Spleen (tissue), 13 donors: ENCODE measurements at places on chromosomes 2 and 18.

GRCh38 chr2:176079285-176079830 is 4.4 kb downstream of the EVX2 start:
- no peak for DNase-seq

DNA sequence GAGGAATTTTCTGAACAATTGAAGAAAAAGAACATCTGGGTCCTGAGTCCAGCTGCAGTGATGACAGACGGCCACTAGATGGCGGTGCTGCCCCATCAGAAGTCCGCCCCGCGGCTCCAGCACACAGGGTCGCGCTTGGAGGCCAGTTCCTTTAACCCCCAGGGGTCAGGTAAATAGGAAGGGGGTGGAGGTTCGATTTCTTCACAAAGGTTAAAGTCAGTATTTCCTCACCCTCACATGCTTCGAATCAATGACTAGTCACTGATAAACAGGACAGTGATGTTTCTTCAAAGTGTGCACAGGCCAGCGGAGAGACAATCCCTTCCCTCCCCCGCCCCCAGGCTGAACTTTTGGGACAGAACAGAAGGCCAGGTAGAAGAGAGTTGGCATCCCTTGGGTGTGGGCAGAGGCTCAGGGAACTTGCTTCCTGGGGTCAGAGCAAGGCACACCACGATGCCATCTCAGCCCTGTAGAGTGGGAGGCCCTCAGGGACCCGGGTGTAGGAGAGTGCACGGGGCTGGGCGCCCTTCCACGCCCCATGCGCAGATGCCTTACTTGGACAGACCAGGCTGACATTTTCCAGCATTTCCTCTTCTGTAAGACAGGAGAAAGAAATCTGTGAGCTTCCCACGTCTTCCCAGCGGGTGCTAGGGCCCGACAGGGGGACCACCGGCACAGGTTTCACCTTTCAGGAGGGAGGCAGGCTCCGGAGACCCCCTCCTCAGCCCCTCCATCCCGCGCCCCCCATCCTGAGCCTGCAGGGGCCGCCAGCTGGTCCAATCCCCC is 722 bp downstream of the APOB start:
- DNase-seq = peak; percentile 90

- no peak for DNase-seq
Observed at GRCh38 chr2:84704505-84705244, 176.2 kb downstream of the TRABD2A start.

DNA sequence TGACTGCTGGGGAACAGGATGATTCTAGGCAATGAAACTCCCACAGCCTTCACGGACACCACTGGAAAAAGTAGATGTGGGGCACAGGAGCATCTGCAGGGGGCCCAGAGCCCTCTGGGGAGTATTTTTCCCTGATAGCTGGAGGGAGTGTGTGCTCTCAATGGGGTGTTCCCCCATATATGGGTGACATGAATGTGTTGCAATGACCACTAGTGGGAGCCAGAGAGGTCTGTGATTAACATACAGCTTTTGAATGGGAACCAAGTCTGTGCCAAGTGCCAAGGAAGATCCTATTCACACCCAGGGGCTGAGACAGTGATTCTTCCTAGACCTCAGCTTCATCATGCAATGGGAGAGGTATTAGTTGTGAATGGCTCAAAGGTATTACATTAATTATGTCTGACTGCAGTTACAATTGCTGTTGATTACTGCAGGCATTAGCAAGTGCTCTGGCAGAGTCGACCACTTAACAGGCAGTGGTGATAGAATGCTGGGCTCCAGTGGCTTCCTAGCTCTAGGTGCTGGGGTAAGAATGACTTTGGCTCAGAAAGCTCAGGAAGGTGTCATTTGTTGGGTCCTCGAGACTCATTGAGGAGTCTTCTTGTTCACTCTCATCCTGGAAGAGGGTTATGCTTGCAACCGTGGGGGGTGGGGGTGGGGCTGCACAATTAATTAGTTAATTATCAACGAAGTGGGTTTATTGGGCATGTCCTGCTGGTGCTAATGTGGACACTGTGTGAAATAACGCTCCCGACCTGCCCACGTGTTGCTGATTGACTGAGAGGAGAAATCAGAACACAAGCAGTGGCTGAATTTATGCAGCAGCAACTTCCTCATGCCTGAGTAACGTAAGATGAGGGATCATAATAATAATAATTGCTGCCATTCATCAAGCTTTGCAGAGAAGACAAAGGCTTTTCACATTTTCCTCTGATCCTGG is 194.1 kb downstream of the CLIP4 start:
- no peak for DNase-seq

DNA sequence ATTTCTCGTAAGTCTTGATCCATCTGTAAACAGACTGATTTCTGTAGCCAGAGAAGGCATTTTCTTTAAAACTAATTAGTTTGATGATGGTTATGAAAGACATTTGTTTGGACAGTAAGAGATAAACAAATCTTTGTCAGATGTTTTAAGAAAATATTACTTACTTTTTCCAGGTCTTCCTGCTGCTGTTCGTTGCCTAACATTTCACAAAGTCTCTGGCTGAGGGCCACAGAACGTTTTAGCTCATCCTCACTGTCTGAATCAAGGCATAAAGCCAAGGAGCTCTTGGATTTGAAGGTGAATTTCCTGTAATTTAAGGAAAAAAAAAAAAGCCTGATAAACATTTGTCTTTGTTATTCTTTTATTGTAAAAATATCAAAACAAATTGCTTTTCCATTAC is 57.8 kb downstream of the VIL1 start:
- no peak for DNase-seq

DNA sequence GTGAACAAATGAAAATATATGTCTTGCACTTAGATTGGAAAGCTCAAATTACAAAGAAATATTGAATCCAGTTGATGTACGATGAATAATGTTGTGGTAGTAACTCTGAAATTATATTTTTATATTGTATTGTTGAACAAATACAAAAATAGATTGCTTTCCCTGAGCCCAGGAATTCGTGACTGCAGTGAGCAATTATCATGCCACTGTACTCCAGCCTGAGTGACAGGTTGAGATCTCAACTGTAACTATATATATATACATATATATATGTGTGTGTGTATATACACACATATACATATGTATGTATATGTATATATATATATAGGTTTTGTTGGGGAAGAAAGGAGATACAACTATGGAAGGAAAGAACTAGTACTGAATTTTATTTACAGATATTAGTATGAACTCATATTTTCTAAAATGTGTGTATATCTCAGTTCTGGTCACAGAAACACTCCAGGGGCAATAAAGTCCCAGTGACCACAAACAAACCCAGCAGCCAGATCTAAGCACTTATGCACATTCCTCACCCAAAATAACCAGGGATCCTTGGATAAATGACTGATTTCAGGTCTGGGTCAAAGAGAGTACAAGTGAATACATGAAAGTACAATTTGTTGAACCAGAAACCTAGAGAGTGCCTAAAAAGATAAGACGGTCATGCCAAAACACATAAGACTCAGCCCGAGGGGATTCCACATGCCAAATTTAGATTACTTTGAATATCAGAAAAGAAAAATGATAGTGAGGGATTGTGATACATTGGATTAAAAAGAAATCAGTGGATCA is 146.3 kb downstream of the TMX3 start:
- no peak for DNase-seq

DNA sequence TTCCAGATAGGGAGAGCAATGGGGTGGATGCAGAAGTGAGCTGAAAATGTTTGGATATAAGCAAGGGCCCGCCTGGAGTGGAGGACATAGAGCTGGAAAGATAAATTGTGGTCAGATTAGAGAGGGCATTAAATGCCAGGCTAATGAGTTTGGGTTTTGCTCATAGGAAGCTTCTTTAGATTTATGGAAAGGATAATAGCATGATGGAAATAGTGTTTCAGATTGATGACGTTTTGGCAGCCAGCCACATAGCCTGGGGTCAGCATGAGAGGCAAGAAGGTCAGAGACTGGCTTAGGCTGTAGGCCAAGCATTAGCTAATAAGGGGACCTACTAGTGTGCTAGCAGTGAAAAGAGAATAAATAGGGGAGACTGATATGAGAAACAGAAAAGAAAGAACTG is 321.6 kb downstream of the STK39 start:
- no peak for DNase-seq

DNA sequence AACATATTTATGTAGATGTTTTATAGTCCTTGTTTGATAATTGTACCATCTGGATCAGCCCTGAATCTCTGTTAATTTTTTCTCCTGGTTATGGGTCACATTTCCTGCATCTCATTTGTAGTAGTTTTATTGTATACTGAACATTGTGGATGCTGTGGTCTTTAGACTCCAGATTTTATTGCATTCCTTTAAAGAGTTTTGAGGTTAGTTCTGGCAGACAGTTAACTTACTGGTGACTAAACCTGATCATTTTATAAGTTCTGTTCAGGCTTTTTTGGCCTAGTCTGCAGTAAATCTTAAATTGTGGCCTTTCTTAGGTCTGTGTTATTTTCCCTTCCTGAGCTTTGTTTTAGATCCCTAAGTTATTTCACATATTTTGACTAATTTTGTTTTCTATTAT is 84.3 kb downstream of the FANCL start:
- DNase-seq = no peak

GRCh38 chr2:169661265-169661664 is 32.9 kb downstream of the CFAP210 start:
- no peak for DNase-seq

DNA sequence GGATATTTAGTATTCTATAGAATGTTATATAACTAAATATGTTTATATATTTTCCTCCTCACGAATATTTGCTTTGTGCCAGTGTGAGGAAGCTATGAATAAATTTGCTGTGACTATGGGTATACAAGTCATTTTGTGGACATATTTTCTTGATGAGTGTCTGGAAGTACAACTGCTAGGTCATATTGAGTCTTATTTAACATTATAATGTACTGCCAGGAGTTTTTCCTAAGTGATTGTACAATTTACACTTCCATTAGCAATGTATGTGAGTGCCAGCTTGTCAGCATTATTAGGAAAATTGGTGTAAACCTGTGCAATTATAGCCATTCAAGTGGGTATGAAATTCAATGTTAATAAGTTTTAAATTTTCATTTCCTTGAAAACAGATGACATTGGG is 1328.9 kb upstream of the TMEFF2 start:
- DNase-seq = no peak

DNA sequence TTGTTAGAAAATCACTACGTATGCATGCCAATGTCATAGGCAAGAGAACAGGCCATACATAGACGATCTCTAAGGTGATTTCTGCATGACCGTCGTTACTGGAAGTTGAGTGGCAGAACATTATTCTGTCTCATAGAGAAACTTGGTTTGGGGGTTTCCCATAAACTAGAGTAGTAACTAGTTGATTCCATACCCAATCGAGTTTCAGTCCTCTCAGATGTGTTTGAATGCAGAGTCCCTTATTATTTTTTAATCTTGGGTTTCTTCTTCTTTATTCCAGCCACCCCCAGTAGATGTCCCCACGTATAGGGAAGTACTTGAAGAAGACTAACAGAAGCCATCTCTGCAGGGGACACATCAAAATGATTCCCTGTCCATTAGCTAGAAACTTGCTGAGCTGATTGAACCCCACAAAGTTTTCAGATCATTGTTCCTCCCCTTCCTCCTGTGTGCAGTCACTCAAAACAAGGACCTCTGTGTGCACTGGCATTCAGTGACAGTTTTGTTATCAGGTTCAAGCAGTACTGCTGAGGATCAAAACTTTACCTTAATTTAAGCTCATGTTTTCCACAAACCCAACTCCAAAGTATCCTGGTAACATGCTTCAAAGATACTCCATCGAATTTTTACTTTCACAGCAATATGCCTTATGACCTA is 68.4 kb upstream of the CDCA7 start:
- DNase-seq = no peak
